Sciatic nerve (tissue), 2 donors: ENCODE measurements at places on chromosomes 1 and 21. TPM values are rescaled to one million over a fixed set of nuclear protein-coding genes. Genes with fewer than 3 reads are reported as not detected.

EPHB2 gene
- 22.6 TPM for total RNA-seq

TMIGD3 gene
- total RNA-seq: 1.2 TPM

MMEL1 gene
- total RNA-seq: 1.7 TPM

DNA sequence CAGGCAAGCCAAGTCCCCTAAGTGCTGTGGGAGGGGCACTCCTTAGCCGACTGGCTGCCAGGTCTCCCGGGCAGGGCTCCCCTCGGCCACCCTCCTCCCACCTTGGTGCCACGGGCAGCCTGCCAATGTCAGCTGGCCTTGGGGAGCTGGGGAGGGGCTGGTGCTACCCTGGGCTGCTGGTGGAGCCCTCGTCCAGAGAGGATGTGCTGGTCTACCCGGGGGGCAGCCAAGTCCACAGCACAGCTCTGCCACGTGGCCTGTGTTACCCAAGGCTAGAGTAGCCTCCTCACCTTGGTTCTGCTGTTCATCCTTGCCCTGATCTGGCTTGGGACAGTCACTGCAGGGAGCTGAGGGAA lies 42.9 kb downstream of the CRYAA start:
- peak; percentile 57 for DNase-seq

DNA sequence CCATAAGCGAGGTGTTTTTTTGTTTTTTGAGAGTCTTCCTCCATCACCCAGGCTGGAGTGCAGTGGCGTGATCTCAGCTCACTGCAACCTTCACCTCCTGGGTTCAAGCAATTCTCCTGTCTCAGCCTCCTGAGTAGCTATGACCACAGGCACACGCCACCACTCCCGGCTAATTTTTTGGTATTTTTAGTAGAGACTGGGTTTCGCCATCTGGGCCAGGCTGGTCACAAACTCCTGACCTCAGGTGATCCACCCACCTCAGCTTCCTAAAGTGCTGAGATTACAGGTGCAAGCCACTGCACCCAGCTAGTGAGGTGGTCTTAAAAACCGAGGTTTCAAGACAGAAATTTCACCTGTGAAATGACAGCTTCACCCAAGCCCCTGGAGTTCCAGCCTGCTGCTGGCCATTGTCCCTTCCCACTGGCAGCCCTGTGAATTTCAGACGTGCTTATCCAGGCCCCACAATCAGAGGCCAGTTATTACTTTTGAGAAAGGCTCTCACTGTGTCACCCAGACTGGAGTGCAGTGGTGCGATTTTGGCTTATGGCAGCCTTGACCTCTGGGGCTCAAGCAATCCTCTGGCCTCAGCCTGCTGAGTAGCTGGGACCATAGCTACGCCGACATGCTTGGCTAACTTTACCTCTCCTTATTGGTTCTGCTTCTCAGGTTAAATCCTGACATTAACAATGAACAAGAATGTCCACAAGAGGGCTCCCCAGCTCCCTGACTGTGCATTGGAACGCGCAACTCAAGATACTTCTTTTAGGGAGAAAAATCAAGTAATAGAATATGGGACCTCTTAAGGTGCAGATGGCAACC lies 19.4 kb downstream of the ENO1 start:
- DNase-seq: no peak

DNA sequence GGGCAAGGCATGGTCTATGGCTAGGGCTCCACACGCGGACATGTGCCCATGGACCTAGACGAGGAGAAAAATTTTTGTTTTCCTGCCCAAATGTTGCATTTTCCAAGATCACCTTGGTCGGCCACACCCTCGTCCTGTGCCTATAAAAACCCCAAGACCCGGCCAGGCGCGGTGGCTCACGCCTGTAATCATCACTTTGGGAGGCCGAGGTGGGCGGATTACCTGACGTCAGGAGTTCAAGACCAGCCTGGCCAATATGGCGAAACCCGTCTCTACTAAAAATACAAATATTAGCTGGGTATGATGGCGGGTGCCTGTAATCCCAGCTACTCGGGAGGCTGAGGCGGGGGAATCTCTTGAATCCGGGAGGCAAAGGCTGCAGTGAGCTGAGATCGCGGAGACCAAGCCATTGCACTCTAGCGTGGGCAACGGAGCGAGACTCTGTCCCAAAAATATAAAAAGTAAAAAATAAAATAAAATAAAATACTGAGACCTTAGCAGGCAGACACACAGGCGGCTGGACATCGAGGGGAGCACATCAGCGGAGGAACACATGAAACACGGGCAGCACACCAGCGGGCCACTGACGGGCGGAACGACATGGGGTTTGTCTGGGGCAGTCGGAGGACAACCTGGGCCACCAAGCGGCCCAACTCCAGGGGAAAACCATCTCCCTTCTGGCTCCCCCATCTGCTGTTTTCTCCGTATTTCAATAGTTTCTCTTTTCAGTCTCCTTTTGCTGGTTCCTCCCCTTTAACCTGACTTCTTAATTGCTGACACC lies 60.7 kb upstream of the TBX15 start:
- DNase-seq: no peak

DNA sequence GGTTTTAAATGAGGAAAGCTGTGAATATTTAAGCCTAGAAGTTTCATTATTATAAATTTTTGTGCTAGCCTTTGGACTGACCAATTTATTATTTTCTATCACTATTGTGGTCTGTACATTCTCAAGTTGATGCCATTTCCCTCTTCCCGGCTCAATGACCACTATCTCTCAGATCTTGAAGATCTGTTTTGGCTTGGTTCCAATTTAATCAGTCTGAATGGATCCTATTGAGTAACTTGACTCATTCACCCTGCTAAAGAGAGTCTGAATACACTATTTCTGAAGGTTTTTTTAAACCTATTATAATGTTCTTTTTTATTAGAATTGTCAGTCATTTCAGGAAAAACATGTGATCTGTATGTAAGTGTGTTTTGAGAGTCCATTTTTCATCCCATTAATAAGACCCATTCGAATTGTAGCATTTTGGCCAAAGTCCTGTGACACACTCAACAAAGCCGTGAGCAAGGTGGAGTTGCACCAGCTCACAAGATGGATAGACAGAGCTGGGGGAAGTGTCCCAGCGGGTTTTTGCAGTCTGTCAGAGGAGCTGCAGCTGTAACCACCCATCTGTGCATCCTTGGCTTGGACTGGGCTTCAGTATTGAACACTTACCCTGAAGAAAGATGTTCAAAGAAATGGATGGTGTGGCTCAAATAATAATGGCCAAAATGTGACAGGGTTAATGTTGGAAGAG lies 145.6 kb downstream of the NFIA start:
- DNase-seq: no peak
